ENCODE measurements at places on chromosomes 7 and 10.

GRCh38 chr7:42180806-42181205, 56.2 kb downstream of the GLI3 start:
- no peak for DNase-seq

DNA sequence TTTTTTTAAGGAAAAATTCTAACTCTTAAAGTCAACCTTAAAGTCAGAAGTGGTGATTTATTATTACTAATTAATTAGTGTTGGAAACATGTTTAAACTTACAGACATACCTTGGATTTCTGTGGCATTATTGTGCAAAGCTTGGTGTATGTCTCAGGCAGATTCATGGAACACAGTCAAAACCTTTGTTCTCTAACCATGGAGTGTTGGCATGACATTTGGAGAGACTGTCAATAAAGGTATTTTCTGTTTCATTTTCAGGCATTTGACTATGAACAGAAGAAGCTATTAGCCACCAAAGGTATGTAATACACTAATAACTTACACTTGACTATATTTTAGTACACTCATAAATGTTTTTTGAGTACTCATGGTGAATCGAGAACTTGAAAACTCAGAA, 293.7 kb downstream of the BICC1 start:
- no peak for DNase-seq

DNA sequence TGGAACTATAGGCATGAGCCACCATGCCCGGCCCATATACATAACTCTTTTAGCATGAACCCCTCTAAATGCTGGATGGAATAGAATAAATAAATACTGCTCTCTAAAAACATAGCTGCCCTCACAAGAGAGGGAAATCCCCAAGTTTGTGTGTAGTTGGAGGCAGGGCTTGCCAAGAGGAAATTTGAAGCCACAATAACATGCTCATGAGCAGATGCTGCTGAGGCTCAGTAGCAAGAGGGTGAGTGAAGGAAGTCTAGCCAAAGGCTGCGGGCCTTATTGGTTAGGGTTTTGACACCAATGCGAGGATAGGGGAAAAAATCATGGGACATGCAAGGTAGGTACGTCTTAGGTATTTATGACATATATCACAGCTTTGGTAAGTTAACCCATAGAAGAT, 17.3 kb downstream of the TPK1 start:
- DNase-seq: peak; percentile 73

DNA sequence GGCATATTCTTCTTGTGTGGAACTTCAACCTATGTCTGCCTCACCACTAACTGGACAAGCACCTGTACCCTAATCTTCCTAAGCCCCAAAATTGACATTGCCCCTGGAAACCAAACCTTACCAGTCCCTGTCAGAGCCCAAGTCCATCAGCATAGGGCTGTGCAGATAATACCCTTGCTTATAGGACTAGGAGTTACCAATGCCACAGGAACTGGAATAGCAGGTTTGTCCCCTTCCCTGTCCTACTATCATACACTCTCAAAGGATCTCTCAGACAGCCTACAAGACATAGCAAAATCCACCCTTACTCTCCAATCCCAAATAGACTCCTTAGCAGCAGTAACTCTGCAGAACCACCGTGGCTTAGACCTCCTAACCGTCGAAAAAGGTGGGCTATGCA, 19.8 kb downstream of the ZNF107 start:
- DNase-seq: no peak

DNA sequence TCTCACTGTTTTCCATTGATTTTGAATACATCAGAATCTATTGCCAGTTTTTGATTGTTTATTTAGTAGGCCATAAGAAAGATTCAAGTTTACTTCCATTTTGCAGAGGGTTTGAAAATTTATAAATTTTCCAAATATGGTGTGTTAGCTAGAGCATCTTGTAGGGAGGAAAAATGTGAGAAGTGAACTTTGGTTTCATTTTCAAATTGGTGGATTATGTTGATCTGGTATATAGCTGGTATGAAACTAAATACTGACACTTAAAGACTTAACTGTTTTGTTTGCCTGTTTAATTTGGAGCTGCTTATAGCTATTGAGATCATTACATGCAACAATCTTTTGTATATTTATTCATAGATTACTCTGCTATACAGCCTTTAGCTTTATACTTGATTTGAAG, 108.1 kb downstream of the ADAM22 start:
- DNase-seq: no peak
